ENCODE measurements at places on chromosomes 6 and 20. TPM values are rescaled to one million over a fixed set of nuclear protein-coding genes. Genes with fewer than 3 reads are reported as not detected.

Gene CLPSL2
- total RNA-seq, result not detected

Gene SLC22A23
- 10.3 TPM for total RNA-seq

Gene PXMP4
- total RNA-seq, result 9.3 TPM

Gene MLN
- total RNA-seq, result not detected

Gene ZFAND3
- 58.9 TPM for total RNA-seq

Gene RAB22A
- 27.1 TPM for total RNA-seq

Gene MAVS
- 37.8 TPM for total RNA-seq

Gene NKAIN4
- 3.0 TPM for total RNA-seq

Gene GNAS-AS1
- 1.5 TPM for total RNA-seq

Gene DUSP15
- 49.5 TPM for total RNA-seq

Gene ACSS1
- 27.4 TPM for total RNA-seq

Gene FAM209B
- total RNA-seq, result not detected

Gene NAPB
- 18.7 TPM for total RNA-seq

Gene TCEA2
- 81.2 TPM for total RNA-seq

Gene BCAS1
- 117 TPM for total RNA-seq

DNA sequence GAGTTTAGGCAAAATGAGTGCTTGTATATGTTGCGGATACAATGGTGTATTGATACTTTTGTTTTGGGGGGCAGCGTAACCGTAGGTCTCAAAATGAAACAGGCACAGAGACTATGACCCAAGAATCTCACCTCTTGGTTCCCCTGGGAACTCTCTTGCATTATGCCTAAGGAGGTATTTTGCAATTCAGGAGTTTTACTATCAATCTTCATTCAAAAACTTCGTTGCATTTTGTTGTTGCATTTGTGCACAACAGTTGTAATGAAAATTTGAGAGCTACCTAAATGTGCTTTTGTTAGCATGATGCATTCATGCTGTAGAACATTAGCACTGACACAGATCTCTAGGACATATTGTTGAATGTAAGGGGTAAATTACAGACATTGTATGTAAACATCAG lies 18.2 kb downstream of the VTA1 start:
- DNase-seq, result no peak

DNA sequence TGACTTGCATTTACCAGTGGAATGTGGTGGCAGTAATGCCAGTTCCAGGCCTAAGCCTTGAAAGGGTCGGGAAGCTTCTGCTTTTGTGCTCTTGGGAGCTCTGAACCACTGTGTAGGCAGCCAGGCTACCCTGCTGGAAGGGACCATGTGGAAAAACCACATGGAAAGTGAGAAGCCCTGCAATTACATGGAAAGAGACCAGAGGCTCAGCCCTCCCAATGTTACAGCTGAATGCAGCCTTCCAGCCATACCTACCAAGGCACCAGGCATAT lies 14.9 kb upstream of the KCNB1 start:
- DNase-seq, result no peak

DNA sequence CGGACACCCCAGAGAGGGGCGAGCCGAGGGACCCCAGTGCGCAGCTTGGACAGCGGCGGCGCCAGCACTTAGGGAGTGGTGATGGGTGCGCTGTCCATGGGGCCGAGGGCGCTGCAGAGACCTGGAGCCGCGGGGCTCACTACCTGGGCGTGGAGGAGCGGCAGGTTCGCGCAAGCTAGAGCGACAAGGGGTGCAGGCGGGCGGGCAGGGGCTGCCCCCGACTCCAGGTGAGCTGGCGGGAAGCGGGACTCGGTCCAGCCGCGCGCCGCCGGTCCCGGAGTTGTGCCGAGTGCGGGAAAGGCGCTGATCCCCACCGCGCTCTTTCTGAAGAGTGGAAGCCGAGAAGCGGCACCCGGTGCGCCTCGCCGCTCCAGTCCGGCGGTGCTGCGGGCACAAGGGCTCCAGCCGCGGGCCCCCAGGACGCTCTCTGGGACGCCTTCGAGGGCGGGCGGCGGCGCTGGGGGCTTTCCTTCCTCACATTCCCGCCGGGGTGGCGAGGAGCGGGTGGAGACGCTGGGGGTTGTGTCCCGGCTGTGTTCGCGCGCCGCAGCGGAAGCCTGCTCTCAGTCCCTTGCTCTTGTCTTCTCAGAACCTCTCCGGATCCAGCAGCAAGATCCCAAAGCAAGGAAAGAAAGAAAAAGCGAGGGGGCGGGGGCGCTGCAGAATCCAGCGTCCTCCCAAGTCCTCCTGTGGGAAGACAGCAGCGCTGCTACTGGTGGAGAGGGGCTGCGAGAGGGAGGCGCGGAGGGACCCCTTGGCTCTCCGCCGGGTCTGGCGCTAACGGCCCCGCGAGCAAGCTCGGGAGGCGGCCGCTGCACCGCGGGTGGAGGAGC lies at the start of gene B3GAT2:
Gene B3GAT2, minus strand, starts transcription at position 610 of the 833 bp plus-strand sequence. CDS start 631 bp downstream, outside the sequence.
- no peak for DNase-seq

DNA sequence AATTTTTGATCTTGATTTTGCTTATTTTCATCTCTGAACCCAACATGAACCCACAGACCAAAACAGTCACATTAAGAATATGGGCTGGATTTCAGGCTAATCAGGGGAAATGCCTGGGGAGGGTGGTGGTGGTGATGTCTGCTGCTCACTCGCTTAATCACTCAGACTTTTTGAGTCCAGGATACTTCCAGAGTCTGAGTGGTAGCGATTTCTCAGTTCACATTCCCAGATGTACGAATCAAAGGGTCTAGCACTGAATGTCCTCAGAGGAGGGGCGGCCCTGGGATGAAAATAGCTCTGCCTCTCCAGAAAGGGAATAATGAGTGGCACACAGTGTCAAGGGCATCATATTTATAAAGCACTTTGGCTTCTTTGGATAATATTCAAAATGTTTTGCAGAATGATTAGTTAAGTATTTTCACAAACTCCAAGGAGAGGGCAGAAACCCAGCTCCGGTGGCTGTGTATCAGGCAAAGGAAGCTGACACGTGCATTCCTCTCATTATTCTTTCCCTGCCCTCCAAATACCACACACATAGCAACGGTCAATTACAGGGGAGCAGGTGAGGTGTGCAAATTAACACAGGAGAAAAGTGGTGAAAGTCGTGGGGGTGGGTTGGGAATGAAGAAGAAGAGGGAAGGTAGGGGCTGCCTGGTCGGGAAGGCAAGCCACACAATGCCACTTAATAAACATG lies 345.2 kb upstream of the RSPO3 start:
- DNase-seq, result no peak

DNA sequence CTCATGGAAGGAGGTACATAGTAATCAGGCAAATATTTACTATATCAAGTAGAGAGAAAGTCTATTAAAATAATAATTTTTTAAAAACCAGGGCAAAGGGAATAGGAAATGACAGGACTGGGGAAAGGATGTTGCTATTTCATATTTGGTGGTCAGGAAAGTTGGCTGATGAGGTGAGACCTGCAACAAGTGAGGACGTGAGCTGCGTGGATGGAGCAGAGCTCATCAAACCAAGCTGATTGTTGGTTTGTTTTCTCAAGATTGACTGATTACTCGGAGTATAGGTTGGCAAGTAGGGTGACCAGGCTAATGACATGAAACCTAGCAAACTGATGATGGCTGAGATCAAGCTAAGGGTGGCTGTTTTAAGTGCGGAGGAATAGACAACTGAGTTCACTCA lies 6.0 kb downstream of the GJA1 start:
- DNase-seq, result no peak

- DNase-seq, result no peak
Measured at GRCh38 chr6:166293731-166294584, 14.2 kb downstream of the PRR18 start.

GRCh38 chr6:156767603-156768467 lies 9.3 kb upstream of the ARID1B start:
- no peak for DNase-seq

GRCh38 chr6:39378175-39378959 lies 55.9 kb upstream of the KCNK16 start:
- DNase-seq, result no peak

GRCh38 chr6:158122048-158122447 lies 46.0 kb downstream of the SERAC1 start:
- no peak for DNase-seq

GRCh38 chr20:15763366-15763765 lies 809.9 kb downstream of the KIF16B start:
- no peak for DNase-seq

DNA sequence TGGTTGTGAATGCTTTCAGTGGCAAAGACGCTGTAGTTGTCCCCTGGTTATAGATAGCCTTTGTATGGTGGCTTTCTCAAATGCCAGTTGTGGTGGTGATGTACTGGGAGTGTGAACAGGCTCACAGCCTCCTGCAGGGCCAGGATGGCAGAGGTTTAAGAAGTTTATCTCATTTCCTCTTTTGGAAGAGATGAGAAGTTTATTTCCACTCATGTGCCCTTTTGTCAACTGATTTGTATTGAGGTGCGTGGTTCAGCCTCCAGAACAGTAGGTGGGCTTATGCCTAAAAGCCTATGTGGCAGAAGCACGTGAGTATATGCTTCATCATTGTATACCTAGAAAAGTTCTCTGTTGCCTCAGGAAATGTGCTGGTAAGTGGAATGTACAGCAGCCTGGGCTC lies 13.7 kb upstream of the ZFP57 start:
- DNase-seq, result no peak

- DNase-seq, result no peak
Measured at GRCh38 chr6:109769213-109769612, 78.1 kb downstream of the FIG4 start.

DNA sequence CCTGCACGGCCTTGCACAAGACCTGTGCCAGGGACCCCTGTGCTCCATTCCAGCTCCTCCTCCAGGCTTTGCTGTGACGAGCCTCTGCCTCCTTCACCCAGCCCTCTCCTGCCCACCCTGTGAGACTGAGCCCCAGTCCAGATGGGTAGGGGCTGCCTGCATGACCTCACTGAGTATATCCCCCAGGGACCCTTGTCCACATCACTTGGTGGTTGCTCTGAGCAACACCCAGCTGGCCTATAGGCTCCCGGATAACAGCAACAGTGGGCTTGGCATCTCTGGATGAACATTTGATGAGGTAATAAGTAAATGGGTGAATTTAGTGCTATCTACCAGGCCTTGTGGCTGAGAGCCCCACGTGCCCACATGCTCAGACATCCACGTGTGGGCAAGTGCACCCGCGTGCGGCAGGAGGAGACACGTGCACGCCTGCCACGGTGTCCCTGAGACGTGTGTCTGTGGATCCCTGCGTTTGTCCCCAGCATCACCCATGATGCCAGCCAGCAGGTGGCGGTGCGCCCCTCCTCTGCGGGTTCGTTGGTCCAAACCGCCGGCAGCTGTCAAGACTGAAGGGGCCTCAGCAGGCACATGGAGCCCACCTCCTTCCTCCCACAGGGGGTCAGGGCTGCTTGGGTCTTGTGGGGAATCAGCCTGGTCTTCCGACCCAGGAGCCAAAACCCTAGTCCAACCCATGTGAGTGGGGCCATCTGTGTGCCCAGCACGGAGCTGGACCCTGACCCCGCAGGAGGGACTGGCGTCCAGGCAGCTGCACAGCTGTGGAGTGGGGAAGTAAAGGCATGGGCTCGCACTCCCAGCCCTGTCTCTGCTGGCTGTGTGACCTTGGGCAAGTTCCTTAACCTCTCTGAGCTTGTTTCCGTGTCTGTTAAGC lies 45.9 kb downstream of the FGD2 start:
- DNase-seq, result peak; percentile 95

DNA sequence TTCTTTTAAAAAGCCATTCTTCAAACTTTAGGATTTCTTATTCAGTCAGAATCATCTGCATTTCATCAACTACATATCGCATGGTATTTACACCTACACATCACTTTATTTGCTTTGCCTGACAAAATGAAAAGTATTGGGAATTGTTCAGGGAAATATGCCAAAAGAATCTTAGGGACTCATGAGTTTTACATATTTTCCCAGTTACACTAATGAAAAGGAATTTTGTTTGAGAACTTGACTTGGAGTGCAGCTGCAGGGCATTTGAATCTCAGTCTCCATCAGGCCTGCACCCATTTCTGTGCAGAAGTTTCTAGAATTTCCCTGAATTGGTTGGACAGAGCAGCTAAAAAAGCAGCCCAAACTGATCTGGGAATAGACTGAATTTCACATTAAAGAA lies 65.3 kb downstream of the MTHFD1L start:
- DNase-seq, result no peak

GRCh38 chr20:5974531-5974930 lies 24.1 kb downstream of the MCM8 start:
- no peak for DNase-seq

DNA sequence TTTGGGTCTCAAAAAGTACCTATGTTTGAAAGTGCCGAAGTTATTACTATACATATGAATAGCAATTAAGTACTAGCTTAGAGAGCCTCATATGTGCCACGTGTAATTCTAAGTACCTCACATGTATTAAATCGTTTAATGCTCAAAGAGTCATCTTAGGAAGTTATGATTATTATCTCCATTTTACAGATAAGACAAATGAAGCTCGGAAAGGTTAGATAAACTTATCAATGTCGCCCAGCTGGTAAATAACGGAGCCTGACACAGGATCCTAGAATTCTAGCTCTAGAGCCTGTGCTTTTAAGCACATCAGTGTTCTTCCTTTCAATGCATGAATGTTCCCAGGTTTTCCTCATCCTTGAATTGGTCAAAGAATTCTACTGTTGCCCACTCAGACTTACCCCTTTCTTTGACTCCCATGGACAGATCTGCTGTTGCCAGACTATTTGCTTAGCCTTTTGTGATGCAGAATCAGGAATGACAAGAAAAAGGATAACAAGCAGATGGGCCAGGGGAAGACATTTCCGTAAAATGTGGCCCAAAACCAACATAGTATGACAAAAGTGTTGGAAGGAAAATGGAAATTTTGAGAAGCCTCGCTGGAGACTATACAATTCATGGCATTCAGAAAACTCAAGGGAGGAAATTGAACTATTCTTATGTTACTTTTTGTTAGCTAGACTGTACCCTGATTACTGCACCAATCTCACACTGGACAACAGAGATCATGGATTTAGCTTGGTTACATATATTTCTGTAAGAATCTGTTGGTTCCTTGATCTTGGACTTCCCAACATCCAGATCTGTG lies 237.1 kb upstream of the CITED2 start:
- DNase-seq, result no peak

GRCh38 chr6:117776441-117776840 lies 101.2 kb downstream of the NUS1 start:
- DNase-seq, result no peak

DNA sequence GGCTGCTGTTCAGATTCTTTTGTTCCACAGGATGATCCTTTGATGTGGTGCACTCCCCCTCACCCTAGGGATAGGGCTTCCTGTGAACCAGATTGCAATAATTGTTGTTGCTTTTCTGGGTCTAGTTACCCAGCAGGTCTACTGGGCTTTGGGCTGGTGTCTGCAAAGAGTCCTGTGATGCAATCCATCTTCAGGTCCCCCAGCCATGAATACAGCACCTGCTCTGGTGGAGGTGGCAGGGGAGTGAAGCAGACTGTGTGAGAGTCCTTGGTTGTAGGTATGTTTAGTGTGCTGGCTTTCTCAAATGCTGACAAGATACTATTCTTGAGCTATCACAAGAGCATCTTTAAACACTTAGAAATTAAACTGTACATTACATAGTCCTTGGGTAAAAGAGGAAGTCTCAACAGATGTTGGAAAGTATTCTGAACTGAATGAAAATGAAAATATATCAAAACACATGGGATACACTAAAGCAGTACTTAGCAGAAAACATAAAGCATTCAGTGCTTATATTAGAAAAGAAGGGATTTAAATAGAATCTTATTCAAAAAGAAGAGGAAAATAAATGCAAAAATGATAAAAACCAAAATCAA lies 49.1 kb upstream of the CCR6 start:
- no peak for DNase-seq

GRCh38 chr6:110351986-110352385 lies 6.2 kb downstream of the METTL24 start:
- DNase-seq, result no peak

- DNase-seq, result no peak
Measured at GRCh38 chr20:10576411-10577090, 97.2 kb downstream of the JAG1 start.

- no peak for DNase-seq
Measured at GRCh38 chr20:59647271-59647670, 42.9 kb downstream of the PHACTR3 start.
